NCI-H1417 treated with DMSO at 0.1 percent for 48 hours (cell line): ENCODE measurements at places on chromosomes 6 and 20.
A peak's percentile ranks its signal among the peaks of the same experiment; 100 is the strongest.

DNA sequence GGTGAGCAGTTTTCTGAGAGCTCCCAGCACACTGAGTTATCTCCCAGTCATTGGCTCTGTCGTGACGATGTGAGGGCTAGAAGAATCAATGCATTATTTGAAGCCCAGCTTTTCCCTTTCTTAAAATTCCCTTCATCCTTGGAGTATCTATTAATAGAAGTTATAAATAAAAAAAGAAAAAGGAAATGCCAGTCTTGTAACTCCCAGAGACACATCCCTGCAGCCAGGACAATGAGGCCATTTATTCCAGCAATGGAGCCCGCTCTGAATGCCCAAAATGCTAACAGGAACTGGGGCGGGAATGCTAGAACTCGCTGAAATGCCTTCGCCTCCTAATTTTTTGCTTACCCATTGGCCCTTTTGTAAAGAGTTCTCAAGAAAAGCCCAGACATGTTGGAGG, 305.8 kb downstream of the TFAP2C start:
- no peak for DNase-seq

DNA sequence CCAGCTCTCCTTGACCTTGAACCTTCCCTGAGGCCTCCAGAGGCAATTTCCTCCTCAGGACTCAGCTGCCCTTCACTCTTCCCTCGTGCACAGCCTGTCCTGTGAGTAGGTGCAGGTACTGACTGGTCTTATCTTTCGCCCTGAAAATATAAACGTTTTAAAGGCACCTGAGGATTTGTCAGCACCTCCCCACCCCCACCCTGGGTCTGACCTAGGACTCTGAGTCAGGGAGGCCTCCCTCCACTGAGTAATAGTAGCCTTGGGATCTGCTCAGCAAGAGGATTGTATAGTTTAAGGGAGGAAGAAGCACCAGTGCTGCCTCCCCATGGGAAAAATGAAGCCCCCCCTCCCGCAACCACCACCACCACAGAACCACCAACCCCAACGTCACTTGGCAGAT, 54.6 kb downstream of the PPARD start:
- DNase-seq, result no peak

GRCh38 chr6:170073846-170074245, 217.0 kb downstream of the DLL1 start:
- no peak for DNase-seq

GRCh38 chr6:4885341-4885933, 109.2 kb downstream of the CDYL start:
- DNase-seq, result no peak

DNA sequence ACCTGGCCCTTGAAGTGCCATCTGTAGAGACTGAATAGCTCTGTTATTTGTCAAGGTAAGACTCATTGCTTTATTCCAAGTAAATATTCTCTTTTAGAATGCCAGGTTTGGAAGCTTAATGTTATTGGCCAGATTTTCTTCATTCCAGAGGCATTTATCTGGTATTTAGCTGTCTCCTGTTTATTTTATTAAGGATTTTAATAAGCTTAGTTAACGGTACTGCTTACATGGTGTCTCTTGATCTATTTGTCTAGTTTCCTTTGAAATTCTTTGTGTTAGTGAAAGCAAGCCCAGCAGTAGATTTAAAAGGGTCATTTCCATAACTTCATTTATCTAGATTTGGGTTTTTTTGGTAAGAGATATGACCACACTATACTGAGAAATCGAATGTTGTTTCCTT, 7.7 kb downstream of the RALY start:
- DNase-seq, result no peak

DNA sequence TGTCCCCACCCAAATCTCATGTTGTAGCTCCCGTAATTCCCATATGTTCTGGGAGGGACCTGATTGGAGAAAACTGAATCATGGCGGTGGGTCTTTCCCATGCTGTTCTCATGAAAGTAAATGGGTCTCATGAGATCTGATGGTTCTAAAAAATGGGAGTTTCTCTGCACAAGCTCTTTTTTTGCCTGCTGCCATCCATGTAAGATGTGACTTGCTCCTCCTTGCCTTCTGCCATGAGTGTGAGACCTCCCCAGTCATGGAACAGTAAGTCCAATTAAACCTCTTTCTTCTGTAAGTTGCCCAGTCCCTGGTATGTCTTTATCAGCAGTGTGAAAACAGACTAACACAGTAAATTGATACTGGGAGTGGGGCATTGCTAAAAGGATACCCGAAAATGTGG, 1218.4 kb upstream of the CITED2 start:
- no peak for DNase-seq

- DNase-seq, result peak; percentile 44
Observed at GRCh38 chr6:55578537-55579363, at the start of gene HMGCLL1. Gene HMGCLL1 (minus strand): TSS chr6:55579192. CDS start chr6:55579055, 137 bp downstream.

DNA sequence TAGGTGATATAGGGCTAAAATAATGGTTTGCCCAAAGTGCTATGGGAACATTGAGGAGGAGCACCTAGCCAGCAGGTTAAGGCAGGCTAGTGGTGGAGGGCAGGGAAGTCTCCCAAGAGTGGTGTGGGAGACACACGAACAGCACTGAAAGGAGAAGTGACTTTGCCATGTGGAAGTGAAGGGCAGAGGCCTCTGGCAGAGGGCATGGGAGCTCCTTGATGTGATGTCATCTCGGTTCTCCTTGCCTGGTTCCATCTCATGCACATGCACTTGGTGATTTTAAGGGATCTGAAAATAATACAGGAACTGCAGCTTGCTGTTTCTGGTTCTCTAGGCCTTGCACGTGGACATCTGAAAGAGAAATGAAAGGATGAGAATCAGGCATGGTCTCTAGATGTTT, 4.7 kb upstream of the MAP3K4 start:
- no peak for DNase-seq

GRCh38 chr20:1341561-1342265, 12.8 kb upstream of the SDCBP2 start:
- no peak for DNase-seq

DNA sequence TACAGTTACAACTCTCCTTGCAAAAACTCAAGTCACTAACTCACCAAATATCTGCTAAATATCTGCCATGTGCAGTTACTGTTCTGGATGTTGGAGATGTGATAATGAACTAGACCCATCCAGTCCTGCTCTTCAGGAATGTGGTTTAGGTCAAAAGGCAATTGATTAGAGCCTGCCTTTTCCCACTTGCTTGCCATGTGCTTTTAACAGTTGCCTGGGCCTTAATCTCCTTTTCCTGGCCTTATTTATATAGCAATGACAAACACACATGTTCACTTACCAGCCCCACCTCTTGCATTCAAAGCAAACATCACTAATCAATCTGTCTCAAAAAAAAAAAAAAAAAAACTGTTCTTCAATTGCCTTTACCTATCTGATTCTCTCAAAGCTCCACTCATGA, 199.2 kb downstream of the ZNF217 start:
- no peak for DNase-seq

GRCh38 chr20:34791289-34792020, 34.0 kb downstream of the NCOA6 start:
- DNase-seq, result no peak

- no peak for DNase-seq
Observed at GRCh38 chr6:49626811-49627210, 9.8 kb downstream of the RHAG start.

DNA sequence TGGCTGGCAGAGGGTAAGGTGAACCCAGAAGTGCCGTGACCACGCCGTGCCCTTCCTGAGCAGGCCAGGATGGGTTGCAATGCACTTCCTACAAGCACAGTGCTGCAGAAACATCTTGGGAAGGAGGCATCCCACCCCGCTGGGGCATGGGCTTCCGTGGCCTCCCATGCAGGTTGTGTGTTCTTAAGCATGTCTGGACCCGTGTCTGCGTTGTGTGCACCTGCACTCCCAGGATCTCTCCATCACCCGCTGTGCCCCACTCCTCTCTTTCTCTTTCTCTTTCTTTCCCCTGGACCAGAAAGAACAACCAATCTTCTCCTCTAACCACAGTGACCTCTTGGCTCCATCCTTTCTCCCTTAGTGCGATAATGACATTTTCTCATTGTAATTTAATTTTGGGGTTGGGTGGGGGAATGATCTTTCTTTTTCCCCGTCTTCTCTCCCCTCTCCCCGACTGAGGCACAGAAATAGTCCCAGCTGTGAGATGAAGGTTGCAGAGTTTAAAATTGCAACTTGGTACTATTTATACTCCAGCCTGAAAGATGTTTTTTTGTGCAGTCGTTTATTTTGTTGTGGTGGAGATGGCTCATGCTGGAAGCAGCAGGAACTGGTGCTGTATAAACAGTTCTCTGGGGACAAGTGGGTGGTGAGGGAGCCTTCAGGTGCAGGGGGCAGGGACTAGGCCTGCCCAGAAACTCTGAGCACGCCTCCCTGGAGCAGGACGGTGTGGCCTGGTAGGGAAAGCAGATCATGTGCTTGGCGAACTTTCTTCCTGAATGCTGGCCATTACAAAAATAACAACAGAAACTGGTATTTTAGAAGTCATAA, 20.5 kb downstream of the BCAS4 start:
- DNase-seq, result peak; percentile 15

DNA sequence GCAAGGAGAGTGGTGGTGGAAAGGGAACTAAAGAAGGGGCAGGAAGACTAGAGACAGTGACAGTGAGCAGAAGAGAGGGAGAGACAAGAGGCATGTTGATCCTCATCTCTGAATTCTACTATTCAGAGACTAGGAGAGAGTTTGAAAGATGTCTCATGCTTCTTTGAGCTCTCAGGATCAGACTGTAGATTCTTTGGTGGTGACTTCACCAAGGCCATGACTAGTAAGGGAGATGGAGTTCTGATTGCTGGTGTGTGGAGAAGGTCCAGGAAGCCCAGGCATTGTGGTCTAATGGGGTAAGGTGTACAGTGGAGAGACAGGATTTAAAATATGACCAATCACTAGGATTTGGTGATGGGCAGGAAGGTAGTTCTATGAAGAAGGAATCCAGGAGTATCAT, 713 bp downstream of the WFDC9 start:
- no peak for DNase-seq

- no peak for DNase-seq
Observed at GRCh38 chr20:39983655-39984054, 705.4 kb downstream of the MAFB start.

- no peak for DNase-seq
Observed at GRCh38 chr6:26307850-26308249, 57.1 kb upstream of the BTN3A2 start.

DNA sequence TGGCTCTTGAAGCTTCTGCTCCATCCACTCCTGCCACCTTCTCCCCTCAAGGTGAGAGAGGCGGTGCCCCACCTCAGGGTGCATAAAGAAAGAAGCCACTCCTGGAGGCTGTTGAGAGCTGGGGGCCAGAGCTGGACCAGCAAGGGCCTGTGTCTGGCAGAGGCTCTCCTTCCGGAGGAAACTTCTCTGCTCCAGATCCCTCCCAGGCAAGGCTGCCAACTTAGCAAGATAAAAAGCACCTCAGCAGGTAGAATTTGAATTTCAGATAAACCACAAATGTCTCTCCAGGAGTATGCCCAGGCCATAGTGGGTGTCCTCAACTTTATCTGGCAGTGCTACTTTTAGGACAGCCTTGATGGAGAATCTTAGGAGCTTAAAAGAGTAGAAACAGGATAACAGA, 13.8 kb downstream of the UNC93A start:
- DNase-seq, result no peak

DNA sequence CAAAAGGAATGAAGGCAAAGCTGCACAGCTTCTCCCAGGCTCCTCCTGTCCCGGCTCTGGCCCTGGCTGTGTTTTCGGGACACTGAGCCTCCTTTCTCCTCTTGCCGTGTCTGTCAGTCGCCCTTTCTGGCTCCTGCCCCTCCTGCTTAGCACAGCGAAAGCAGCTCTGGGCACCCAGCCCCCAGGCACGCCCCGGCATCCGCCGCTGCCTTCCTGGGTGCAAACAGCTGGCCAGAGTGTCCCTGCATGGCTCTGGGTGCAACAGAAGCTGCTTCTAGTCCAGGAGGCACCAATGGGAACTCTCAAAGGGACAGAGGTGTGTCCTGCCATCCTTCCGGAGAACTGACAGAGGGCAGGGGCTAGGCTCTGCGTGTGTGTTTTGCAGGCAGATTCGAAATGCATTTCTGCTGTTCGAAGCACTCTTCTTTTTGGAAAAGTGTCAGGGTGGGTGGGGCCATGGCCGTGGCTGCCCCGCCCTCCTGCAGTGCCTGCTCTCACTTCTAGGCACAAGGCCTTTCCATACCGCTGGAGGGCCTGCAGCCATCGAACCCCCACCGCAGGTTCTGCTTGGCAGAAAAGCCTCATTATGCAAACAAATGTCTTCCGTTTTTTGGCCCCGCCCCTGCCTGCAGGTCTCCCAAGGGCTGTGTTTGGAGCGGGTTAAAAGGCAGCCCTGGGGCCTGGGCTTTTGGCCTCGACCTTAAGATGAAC, 15.5 kb downstream of the COL9A3 start:
- no peak for DNase-seq

DNA sequence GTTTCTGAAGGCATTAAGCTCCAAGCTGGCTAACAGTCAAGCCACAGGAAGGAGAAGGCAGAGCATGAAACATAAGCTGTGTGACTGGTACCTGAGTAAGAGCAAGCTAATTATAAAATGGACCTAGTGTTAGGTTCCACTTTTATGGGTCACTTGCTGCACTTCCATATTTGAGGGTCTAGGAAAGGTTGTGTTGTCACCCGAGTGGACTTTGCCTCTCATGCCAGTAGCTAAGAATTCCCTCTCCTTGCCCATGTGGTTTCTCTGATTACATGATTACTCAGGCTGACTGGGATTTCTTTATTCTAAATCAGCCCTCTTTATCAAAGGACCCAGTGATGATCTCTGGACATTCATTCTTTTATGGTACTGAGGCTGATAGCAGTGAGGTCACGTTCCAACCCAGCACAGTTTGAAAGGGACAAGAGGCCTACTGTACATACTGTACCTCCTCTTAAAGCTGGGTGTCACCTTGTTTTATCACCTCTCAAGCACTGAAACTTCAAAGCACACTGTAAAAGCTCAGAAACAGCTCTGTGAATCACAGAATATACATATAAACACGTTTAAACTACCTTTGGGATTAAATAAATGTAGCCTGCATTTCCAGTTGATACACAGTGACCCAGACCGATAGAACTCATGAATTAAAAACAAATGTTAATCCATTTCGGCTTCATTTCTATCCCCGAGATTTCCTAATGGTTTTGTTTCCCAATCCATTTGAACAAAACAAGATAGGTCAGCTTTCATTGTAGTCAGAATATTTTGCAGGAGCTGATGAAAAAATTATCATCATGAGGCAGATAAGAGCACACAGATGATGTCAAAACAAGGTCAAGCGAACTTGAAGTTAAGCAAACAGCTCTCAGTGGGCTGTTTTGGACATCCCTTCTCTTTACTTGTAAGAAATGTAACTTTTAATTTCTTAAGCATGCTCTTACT, 96.5 kb downstream of the ALDH8A1 start:
- DNase-seq, result no peak

GRCh38 chr20:20205862-20206236, 153.5 kb downstream of the CFAP61 start:
- no peak for DNase-seq

GRCh38 chr20:46157625-46158024, 39.5 kb downstream of the CD40 start:
- DNase-seq, result no peak

DNA sequence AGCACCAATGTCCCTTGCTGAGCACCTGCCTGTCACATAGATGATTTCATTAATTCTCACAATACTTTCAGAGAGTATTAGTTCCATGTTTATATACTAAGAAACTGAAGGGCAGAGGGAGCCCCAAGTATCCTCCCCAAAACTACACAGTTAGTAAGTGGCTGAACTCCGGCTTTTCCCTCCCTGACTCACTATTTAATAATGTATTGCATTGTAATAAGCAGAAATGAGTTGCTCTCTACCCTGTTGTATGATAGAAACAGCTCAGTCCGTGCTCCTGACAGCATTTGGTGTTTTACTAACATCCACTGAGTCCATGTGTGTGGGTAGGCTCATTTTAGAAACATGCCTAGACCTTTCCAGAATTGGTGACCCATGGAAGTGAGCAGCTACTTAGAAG, 76.8 kb downstream of the OLIG3 start:
- no peak for DNase-seq
